Heart right ventricle (tissue), 16 donors: ENCODE measurements at places on chromosomes 11 and 22.

DNA sequence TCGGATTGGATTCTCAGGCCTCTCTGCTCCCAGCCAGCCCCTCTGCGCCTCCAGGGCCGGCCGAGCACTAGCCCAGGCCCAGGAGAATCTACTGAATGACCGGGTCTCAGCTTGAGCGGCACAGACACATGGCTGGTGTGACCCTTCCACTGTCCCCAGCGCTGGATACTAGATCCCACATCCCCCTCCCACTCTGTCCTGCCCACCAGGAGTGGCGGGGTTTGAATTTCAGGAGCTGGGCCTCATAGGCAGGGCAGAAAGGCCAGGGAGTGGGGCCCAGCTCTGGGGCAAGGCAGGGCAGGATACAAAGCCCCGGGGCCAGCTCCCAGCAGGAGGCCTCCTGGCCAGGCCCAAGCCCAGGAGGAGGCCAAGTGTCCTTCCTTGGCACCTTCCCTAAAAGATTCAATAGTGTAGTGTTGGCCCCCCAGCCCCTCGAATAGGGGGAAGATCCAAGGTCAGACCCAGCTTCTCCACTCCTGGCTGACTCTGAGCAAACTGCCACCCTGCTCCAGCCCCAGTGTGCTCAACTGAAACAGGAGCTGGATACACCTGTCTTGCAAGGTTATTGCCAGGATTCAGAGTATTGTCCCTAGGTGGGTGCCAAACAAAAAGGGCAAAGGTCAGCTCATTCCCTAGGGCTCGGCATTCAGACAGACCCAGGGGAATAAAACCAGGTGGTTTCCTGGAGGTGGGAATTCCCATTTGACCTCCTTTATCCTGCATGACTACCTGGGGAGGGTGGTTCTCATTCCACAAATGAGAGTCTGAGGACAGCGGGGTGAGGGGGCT, 22.5 kb upstream of the TCF20 start:
- no peak for DNase-seq

DNA sequence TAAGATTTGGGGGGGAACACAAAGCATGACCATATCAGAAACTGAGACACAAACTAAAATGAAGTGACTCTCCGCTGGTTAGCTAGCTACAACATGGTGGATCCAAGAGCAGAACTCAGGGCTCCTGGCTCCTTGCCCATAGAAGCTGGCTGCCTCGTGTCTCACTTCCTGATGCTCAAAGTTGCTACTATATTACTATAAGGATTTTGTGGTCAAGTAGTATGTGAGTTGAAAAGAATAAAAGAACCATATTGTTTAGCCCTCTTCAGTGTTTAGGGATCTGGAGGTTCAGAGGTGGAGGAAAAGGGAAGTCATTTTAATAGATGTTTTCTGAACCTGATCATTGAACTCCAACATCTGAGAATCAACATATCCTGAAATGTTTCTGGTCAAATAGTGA, 16.9 kb upstream of the SIK2 start:
- DNase-seq = no peak

DNA sequence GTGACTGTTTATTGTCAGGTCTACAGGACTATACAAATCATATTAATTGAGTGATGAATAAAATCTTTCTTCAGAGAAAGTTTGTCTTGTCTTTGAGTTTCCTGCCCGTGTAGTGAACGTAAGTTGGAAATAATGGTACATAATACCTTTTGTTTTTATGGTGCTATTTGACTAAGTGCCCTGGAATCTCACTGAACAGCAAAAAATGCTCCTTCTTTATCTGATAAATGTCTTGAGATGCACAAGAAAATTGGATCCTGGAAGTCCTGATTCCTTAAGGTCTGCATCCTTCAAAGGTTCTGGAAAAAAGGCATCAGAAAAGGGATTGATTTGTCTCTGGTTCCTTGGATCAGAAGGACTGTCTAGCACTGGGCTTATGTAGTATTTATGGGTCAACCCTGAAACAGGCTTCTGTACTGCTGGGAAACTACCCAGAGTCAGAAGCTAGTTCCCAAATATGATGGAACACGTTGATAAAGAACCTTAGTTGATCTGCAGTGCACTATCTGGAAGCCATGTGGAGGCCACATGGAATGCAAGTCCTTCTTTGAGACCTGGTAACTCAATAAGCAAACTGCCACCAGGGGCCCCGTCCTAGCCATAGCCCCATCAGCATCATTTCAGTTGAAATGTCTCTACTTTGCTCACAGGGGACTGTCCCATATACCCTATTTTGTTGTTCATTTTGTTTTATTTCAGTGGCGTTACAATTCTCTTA, 100.6 kb upstream of the CD44 start:
- no peak for DNase-seq

DNA sequence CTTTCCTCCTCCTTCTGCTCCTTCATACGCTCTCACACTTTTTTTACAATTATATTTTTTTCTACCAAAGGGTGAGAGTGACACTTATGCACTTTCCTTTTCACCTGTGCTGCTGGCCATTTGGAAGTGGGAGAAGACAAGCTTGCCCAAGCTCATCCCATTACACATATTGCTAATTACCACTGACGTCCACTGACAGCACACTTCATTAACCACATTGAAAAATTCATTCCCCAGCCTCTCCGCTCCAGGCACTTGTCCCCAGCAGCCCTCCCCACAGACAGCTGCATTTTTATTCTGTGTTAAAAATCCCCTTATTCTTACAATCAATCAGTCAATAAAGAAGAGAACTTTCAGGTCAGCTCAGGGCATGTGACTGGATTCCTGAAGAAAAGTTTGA, 175.1 kb downstream of the LRRC4C start:
- no peak for DNase-seq

DNA sequence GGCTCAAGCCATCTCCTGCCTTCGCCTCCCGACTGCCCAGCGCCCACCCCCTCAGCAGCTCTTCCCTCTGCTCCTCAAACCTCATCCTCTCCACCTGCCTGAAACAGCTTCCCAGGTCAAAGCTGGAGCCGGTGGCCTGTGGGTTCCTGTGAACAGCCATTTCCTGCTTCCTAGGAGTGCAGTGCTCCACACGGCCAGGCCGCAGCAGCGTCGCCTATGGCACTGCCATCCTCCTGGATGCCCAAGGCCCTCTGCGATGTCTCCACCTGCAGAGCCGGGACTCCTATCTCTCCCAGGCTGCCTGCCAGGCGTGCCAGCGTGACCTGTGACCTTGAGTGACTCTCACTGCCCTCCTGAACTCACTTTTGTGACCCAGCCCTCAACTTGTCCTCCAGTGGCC, 24.6 kb downstream of the PPM1F start:
- DNase-seq = no peak

DNA sequence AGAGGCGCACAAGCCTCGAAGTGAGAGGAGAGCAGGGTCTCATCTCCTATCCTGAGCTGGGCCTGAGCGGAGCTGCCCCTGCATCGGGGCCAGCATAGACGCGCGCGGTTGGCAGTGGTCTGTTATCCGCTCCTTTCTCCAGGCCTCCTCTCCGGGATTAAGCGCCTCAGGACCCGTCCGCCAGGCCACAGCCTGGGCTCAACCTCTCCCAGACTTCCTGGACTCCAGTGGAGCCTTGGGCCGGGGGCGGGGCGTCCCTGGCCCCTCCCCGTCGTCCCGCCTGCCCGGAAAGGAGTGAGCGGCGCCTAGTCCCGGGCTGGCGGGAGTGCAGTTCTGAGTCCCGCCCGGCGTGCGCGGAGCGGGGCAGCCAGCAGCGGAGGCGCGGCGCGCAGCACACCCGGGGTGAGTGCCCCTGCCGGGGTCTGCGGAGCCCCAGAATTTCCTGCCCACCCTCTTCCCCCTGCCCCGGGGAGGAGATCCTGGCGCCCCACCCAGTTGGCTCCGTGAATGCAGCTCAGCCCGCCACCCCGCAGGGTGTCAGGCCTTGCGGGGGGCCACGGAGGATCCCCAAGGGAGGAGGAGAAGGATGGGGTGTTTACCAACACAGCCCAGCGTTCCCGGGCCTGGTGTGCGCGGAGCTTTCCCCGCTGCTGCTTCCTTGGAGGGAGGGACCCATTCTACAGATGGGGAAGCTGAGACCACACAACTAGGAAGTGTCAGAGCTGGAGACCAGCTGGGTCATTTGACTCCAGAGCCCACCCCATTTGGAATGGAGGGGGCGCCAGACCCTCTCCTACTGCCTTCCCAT, at the start of gene TCIRG1:
TSS of gene TCIRG1 (plus strand) at position 308 of the 808 bp plus-strand sequence. CDS start 2,247 bp downstream, outside the sequence.
- peak; percentile 91 for DNase-seq

GRCh38 chr22:37026325-37026724, 6.8 kb downstream of the MPST start:
- peak; percentile 30 for DNase-seq

GRCh38 chr11:15690320-15690719, 575.6 kb downstream of the INSC start:
- DNase-seq = no peak

DNA sequence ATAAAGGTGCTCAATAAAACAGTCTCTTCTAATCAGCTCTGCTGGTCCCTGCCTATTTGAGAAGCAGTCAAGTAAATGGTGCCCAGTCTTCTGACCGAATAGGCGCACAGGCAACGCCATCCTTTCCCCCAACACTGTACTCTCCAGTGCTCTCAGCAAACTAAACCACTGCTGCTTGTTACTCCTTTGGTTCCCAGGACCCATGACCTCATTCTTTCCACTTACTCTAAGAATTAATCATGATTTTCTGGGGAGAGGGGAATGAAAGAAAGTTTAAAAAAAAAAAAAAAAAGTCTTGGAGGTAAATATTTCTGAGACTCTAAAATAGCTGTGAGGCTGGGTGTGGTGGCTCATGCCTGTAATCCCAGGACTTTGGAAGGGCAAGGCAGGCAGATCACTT, 63.7 kb downstream of the SGSM3 start:
- no peak for DNase-seq

DNA sequence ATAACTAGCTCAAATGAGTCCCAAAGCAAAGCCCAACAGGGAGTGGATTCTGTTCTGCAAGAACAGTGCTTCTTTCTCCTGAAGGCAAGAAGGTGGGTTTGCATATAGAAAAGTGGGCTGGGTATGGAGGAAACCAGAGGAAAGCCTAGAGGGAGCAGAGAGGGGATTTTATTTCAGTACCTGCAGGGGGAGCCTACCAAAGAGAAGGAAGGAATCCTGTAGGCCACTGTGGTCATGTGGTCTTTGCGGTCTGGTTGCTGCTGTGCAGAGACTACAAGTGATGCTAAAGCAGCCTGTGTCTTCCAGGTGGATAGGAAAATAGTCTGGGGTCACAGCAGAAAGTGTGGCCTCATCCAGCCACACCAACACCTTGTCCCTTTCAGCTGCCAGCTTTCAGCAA, 33.2 kb upstream of the ZBTB16 start:
- DNase-seq = no peak

DNA sequence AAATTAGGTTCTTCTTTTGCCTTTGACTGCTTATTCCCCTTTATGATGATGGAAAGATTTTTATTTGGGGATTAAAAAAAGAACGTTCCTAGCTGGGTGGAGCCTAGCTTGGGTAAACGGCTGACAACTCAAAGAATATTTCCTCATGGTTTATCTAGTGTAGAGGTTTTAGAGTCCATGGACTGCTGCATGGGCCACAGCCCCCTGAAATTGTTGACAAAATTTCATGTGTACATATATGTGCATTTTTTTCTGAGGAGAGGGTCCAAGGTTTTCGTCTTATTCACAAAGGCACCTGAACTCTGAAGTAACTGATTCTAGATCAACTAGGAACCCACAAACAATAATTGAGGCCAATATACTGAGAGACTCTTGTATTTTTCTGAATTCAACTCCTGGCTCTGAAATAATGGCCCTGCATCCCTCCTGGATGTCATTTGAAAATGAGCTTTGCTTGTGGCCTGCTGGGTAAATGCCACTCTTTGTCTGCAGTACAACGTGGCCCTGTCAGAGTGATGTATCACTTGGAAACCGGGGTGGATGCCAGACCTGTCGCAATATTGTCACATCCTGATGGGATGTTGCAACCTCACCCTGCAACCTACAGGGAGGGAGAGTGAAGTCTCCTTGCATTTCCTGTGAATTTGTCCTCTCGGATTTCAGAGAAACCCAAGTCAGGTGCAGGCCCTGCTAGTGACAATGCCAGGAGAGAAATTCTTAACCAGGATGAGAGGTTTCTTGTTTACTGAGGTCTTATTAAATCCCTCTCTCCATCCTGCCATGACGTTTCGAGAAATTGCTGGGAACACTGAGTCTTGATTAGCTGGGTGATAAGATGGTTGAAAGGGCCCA, 33.8 kb downstream of the EHF start:
- DNase-seq = no peak

- no peak for DNase-seq
Observed at GRCh38 chr11:1006762-1007161, 29.8 kb downstream of the MUC6 start.

DNA sequence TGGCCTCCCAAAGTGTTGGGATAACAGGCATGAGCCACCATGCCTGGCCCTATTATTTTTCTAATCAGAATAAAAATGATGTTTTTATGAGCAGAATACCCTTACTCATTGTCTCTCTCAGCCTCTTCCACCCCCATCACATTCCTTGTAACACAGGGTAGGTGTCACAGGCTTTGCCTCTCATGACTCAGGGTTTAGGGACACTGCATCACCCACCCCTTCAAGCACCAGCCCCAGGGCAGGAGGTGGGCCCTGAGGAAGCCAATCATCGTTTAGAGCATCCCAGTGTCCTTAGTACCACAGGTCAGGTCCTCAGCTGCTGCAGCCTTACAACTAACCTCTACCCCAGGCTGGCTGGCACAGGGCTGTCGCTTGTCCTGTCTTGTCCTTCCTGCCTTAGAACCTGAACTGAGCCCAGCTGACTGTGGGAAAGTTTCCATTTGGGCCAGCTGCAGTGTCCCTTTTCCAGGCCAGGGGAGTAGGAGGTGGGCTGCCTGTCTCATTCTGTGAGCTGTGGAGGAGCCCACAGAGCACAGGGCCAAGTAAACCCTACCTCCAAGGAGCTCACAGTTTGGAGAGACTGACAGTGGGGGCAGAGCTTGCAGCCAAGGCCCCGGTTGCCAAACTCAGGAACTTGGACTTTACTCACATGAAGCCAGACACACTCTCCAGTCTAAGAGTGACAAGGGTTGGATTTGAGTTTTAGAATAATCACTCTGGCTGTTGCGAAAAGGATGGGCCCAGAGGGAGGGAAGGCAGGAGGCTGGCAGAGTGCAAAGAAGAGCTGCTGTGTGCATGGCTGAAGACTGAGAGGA, 19.5 kb upstream of the UVRAG start:
- no peak for DNase-seq

GRCh38 chr11:121555121-121555520, 102.4 kb upstream of the SORL1-AS1 start:
- DNase-seq = no peak

GRCh38 chr11:107427569-107428180, 29.9 kb downstream of the CWF19L2 start:
- no peak for DNase-seq

- DNase-seq = no peak
Observed at GRCh38 chr11:1076061-1076665, 1.5 kb downstream of the MUC2 start.

DNA sequence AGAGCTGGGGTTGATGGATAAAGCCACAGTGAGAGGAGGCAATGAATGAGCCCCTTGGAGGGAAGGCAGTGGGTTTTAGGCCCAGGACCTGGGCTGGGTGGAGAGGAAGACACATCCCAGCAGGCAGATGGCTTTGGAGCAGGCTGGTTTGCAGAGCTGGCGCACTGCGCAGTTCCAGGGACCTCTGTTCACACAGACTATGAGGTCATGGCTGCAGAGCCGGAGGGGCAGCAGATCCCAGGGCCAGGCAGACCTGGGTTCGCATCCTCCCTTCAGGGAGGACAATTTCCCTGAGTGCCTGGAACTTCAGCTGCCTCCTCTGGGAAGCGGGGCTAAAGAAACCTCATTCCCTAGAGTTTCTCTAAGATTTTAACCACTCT, 28.2 kb upstream of the DGKZ start:
- DNase-seq = no peak

- no peak for DNase-seq
Observed at GRCh38 chr22:19631899-19632667, 82.2 kb upstream of the SEPTIN5 start.
